ENCODE measurements at places on chromosomes 1 and 21.

DNA sequence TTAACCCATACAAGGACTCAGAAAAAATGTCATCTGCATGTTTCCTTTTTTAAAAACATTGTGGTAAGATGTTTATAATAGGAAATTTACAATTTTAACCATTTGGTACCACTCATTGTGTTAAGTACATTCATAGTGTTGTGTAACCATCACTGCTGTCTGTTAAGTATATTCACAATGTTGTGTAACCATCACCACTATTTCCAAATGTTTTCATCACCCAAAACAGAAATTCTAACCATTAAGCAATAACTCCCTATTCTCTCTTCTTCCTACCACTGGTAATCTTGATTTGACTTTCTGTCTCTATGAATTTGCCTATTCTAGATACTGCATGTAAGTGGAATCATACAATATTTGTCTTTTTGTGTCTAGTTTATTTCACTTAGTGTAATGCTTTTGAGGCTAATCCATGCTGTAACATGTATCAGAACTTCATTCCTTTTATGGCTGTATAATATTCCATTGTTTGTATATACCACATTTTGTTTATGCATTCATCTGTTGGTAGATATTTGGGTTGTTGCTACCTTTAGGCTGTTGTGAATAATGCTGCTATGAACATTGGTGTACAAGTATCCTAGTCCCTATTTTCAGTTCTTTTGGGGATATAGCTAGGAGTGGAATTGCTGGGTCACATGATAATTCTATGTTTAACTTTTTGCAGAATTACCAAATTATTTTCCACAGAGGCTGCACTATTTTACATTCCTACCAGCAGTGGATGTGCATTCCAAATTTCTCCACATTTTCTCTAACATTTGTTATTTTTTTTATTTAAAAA is 14.1 kb downstream of the HIPK1 start:
- DNase-seq, result no peak

DNA sequence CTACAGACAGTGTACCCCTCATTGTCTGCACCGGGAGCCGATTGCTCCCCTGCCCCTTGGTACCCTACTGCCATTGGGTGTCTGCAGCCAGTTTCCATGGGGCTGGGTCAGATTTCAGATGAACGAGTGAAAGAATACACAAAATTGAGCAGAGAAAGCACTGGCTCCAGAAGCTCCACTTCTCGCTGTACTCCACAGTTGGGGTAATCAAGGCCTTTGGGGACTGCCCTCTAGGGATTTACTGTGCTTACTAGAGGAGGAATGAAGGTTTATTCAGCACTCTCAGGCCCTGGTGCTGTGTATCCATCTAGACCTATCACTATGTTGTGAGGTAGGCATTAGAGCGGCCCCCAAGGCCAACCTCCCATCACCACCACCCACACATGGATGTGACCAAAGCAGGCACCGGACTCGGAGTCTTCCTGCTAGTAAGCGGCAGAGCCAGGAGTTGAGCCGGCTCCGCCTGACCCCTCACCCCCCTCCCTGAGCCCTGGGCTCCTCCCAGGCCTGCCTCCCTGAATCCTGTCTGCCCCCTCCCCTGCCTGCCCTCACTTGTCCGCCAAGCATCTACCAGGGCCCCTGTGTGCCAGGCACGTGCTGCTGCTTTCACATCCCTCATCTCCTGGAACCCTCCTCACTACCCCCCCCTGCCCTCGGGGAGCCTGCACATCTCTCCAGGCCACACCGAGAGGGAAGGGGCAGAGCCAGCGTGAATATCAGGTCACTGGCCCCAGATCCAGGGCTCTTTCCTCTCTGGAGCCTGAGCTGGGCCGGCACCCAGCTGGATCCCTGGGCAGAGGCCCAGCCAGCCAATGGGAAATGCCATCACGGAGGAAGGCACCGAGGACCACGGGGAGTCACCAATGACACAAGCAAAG is 23.3 kb downstream of the KCNN3 start:
- DNase-seq, result no peak

GRCh38 chr21:26506956-26507355 is 66.1 kb downstream of the CYYR1 start:
- DNase-seq, result peak; percentile 6

GRCh38 chr1:5765997-5766913 is 226.0 kb downstream of the NPHP4 start:
- DNase-seq, result no peak

Data from H54 (cell line).